ENCODE measurements at places on chromosomes 12 and 14. TPM values are rescaled to one million over a fixed set of nuclear protein-coding genes. Genes with fewer than 3 reads are reported as not detected.

DNA sequence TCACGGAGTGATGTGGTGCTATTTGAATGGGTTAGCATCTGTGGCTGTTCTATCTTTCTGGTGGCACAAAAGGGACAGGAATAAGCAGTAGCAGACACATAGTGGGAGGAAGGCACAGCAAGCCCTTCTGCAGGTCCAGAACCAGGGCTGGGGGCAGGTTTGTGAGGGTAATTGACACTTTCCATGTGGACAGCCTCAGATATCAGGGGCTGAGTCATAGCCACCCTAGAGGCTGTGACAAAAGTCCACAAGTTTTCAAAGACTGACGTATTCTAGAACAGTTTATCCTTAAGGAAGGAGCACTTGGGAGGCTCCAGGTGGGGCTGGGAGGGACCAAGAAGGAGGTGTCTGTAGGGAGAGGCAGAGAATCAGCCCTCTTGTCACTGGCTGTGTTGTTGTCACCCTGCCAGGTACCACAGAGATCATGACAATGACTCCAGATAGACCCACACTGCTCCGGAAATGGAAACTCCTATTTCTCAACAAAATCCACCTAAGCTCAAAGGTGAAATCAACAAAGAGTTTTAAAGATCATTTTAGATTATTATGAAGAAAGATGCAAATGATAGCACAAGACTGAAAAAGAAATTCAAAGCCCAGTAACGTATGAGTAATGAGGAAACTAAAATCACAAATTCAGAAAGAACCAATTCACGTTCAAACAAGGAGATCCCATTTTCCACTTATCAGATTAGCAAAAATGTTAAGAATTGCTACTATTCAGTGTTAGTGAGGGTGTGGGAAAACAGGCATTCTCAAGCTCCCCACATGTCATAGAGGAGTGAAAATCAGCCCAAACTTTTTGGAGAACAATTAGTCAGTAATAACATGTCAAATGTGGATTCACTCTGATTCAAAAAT, 48.3 kb downstream of the NFKBIA start:
- DNase-seq: no peak

DNA sequence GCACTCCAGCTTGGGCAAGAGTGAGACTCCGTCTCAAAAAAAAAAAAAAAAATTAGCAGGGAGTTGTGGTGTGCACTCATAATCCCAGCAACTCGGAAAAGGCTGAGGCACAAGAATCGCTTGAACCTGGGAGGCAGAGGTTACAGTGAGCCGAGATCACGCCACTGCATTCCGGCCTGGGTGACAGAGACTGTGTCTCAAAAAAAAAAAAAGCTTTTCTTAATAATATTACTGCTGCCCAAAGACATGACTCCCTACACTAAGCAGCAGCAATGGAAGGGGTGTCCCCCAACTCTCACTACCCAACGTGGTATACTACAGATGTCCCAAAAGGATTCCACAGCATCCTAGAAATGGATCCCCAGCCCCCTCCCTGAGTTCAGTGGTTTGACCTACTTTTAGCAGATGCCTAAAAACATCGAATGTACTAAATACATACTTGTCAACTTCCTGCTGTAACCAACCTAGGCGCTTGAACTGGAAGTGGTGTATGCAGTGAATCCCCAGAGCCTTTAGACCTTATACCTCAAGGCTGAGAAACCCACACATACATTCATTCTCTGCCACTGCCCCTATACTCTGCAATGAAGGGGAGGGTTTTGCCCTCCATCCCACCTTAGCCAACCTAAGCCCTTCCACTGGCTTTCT, 8.5 kb upstream of the FKBP11 start:
- DNase-seq: no peak

GRCh38 chr12:81354327-81354932, 276.6 kb downstream of the ACSS3 start:
- DNase-seq: no peak

Gene INSM2
- total RNA-seq: not detected
